ENCODE measurements at places on chromosomes 11 and 22. TPM values are rescaled to one million over a fixed set of nuclear protein-coding genes. Genes with fewer than 3 reads are reported as not detected.

DNA sequence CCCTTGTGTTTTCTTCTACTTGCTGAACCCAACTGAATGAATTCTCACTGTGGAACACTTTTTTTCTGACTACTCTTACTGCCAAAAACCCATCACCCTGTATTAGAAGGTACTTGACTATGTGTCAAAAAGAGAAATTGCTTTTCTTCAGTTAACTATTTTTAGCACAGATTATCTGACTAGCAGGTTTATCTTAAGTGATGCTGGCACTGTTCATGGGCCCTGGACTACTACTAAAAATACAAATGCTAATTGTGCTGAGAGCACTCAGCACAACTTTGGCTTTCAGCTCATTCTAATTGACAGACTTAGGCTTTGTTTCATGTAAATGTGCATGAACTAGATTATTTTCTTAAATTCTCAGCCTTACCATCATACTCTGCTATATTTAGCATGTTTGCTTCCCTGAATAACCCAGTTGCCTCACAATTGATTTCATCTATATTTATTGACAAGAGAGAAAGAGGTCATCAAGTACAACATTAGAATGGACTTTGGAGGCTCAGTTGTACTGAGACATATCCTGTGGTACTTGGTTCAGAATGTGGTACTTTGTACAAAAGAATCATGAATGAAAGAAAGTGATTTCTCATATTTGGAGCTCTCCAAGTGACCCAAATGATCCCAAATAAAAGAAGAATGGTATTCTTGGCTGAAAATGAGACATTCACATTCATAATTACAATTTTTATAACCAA is 478.3 kb downstream of the KCNA4 start:
- H3K27me3 ChIP-seq = no peaks in the 10 kb centered on the region
- H3K4me3 ChIP-seq = no peak overlapping the region
- DNase-seq = no peak
- H3K36me3 ChIP-seq = no peaks in the 10 kb centered on the region
- H3K27ac ChIP-seq = no peak overlapping the region
- no peaks in the 10 kb centered on the region for H3K4me1 ChIP-seq

GRCh38 chr11:105315287-105315686 is 175.7 kb upstream of the CARD18 start:
- H3K4me3 ChIP-seq = no peak overlapping the region
- no peaks in the 10 kb centered on the region for H3K36me3 ChIP-seq
- H3K27me3 ChIP-seq = no peaks in the 10 kb centered on the region
- no peaks in the 10 kb centered on the region for H3K4me1 ChIP-seq
- DNase-seq = no peak
- H3K27ac ChIP-seq = no peak overlapping the region

DNA sequence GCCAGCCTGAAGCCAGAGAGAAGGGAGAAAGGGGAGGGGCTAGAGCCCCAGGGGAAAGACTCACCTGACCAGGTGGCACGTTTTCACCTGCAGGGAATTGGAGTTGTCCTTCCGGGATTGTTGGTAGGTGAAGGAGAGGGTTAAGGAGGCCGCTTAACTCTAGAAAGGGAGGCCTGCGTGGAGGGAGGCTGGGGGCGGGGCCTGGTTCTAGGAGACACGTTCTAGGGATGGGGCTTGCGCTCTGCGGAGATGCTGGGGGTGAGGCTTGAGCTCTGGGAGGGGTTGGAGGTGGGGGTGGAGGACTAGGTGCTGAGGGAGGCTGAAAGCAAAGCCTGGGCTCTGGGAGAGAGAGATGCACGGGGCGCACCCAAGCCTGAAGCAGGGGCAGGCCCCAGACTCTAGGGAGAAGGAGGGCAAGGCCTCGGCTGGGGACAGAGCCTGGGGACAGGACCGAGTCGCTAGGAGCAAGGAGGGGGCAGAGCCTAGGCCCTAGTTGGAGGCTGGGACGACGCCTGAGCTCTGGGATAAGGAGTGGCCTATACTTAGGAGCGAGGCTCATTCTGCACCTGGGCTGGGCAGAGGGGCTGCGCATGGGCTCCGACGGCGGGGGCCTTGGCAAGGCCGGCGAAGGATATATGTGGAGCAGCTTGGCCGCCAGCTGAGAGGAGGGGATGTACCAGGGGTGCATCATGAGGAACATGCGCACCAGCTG is 2.4 kb downstream of the RASGRP2 start:
- H3K4me3 ChIP-seq = no peak overlapping the region
- H3K4me1 ChIP-seq = peaks cover 4% of the 10 kb centered on the region
- no peak overlapping the region for H3K27ac ChIP-seq
- H3K36me3 ChIP-seq = no peaks in the 10 kb centered on the region
- H3K27me3 ChIP-seq = peaks cover 69% of the 10 kb centered on the region
- peak; percentile 73 for DNase-seq

- H3K27ac ChIP-seq = no peak overlapping the region
- H3K4me3 ChIP-seq = no peak overlapping the region
- no peaks in the 10 kb centered on the region for H3K27me3 ChIP-seq
- DNase-seq = no peak
- H3K36me3 ChIP-seq = no peaks in the 10 kb centered on the region
These were observed 311.1 kb downstream of the TENM4 start for GRCh38 chr11:79129702-79130101.

DNA sequence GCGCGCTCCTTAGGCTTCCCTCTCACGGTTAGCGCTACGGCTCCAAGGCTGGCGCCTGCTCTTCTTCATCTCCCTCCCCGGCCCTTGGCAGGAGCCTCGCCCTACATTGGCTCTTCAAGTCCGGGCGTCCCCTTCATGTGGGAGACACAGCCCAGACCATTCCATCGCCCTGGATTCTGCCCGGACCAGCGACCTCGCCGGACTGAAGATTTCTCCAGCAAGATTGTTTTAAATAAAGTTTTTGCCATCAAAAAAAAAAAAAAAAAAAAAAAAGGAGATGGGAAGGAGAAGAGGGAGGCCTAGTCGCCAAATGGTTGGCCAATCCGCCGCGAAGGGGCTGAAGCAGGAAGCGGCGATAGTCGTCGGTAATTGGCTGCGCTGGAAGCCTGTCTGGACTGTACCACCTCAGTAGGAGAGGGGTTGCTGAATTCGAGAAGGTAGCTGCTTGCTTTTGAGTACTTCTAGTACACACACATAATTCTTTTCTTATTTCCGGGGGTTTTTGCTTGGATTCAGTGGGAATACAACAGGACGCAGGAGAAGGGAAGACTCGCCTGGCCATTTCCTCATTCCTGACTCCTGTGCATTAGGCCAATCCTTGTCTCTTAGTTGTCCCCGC is 688 bp upstream of the ZDHHC5 start:
- peak overlapping the region; percentile 99 for H3K27ac ChIP-seq
- no peaks in the 10 kb centered on the region for H3K4me1 ChIP-seq
- peak; percentile 96 for DNase-seq
- peaks cover 10% of the 10 kb centered on the region for H3K36me3 ChIP-seq
- no peaks in the 10 kb centered on the region for H3K27me3 ChIP-seq
- peak overlapping the region; percentile 92 for H3K4me3 ChIP-seq

DNA sequence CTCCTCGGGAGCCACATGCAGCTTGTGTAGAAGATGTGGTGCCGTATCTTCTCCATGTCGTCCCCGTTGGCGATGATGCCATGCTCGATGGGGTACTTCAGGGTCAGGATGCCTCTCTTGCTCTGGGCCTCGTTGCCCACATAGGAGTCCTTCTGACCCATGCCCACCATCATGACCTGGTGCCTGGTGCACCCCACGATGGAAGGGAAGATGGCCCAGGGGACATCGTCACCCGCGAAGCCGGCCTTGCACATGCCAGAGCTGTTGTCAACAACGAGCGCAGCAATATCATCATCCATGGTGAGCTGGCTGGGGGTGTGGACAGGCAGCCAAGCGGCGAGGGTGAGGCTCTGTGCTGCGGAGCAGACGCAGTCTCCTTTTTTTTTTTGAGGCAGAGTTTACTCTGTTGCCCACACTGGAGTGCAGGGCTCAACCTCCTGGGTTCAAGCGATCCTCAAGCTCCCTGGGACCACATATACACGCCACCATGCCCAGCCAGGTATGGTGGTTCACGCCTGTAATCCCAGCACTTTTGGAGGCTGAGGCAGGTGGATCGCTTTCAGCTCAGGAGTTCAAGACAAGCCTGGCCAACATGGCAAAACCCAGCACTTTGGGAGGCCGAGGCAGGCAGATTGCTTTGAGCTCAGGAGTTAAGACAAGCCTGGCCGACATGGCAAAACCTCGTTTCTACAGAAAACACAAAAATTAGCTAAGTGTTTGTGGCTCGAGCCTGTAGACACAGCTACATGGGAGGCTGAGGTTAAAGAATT is 17.3 kb upstream of the EP300 start:
- H3K27ac ChIP-seq = no peak overlapping the region
- no peaks in the 10 kb centered on the region for H3K36me3 ChIP-seq
- no peaks in the 10 kb centered on the region for H3K4me1 ChIP-seq
- no peak overlapping the region for H3K4me3 ChIP-seq

DNA sequence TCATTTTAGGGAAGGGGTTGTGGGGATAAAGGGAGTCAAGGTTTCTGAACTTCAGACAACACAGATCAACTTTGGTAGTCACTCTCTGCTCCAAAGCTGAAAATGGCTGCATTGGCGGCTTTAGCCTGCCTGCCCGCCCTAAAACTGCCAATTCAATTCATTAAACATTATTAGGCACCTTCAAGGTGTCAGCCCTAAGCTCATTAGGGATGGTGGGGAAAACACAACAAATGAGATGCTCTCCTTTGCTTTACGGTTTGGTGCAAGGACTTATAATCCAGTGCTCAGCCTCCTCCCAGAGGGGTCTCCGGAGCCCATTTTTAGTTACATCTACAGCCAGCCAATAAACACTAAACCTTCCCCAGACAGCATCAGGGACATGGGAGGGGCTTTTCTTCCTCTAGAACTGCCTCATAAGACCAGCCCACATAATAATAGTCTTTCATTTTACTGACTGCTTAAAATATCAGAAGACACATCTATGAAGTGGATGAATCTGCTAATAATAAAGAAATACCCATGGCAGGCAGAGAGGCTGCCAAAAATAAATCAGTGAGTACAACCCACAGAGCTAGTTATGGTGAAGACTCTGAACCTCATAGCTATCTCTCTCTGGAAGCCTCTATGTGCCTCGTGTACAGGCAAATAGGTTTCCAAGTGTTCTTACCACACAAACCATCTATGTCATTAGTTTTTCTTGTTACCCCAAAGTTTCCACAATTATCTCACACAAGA is 102.8 kb upstream of the NCAM1 start:
- no peaks in the 10 kb centered on the region for H3K36me3 ChIP-seq
- no peak overlapping the region for H3K27ac ChIP-seq
- H3K4me3 ChIP-seq = no peak overlapping the region
- H3K27me3 ChIP-seq = no peaks in the 10 kb centered on the region
- H3K4me1 ChIP-seq = no peaks in the 10 kb centered on the region

DNA sequence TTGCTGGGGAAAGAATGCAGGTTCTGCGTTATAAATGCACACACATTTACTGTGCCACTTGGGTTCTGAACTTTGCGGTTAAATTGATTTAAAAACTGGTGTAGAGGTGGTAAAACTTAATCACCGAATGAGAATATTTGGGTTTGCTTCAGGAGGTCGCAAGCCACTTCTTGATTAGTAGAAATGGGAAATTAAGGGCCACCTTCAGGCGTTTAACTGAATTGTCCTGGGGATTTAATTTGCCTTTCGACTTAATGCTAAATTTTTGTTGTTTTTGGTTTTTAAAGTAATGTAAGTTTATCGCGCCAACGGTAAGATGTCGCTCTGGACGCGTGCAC is 459 bp upstream of the NCR3LG1 start:
- peaks cover 63% of the 10 kb centered on the region for H3K27me3 ChIP-seq
- DNase-seq = no peak
- H3K4me3 ChIP-seq = peak overlapping the region; percentile 81
- H3K27ac ChIP-seq = no peak overlapping the region

GRCh38 chr11:118314988-118315411 is 10.5 kb downstream of the CD3E start:
- no peaks in the 10 kb centered on the region for H3K36me3 ChIP-seq
- DNase-seq = no peak
- peak overlapping the region; percentile 70 for H3K4me3 ChIP-seq
- H3K4me1 ChIP-seq = peaks cover 20% of the 10 kb centered on the region

GRCh38 chr11:69682681-69683326 is 7.7 kb upstream of the LTO1 start:
- peaks cover 8% of the 10 kb centered on the region for H3K27me3 ChIP-seq
- H3K4me1 ChIP-seq = no peaks in the 10 kb centered on the region
- no peak for DNase-seq
- H3K4me3 ChIP-seq = no peak overlapping the region
- H3K27ac ChIP-seq = no peak overlapping the region
- no peaks in the 10 kb centered on the region for H3K36me3 ChIP-seq

DNA sequence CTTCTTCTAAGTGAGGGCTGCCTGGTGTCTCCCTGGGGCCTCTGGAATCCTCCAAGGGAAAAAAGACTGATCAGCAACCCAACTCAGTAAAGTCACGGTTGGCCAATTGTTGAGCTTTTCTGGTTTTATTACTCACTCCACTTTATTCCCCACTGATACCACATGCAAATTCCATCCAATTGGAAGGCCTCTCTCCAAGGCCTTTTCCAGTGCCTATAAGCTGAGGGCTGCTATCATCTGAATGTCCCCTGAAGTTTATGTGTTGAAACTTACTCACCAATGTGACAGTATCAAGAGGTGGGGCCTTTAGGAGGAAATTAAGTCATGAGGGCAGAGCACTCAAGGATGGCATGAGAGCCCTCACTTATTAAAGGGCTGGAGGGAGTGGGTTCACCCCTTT is 463.3 kb downstream of the BUD13 start:
- DNase-seq = no peak
- no peaks in the 10 kb centered on the region for H3K27me3 ChIP-seq
- H3K4me3 ChIP-seq = no peak overlapping the region
- no peaks in the 10 kb centered on the region for H3K36me3 ChIP-seq
- H3K4me1 ChIP-seq = no peaks in the 10 kb centered on the region

DNA sequence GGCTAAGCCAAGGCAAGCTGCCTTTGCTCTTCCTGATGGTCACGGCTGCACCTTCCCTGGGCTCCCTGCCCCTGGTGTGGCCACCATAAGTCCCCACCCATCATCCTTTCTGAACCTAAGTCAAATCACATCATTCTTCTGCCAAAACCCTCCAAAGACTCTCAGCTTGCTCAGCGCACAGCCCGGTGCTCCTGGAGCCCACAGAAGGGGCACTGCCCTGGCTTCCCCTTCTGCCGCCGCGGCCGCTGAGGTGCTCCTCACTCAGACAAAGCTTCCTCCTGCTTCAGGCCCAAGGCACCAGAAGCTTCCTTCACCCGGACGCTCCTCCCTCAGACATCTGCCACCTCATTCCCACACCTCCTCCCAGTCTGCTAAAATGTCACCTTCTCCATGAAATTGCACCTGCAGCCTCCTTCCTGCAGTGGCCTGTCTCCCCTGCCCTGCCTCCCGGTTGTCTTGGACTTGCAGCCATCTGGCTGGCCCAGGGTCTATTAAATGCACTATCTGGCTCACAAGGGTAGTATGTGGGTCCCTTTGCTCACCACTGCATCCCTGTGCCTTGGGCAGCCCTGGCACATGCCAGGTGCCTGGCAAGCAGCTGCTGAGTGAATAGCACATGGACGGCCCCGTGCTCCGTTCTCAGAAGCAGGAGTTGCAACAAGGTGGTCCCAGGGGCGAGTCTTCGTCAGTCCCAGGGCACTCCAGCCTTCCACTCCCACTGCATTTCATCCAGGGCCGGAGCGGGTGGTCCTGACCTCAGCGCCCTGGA is 108.2 kb downstream of the WNT7B start:
- no peak overlapping the region for H3K4me3 ChIP-seq
- no peak overlapping the region for H3K27ac ChIP-seq
- peak; percentile 51 for DNase-seq
- H3K36me3 ChIP-seq = no peaks in the 10 kb centered on the region
- H3K27me3 ChIP-seq = peaks cover 58% of the 10 kb centered on the region

- no peaks in the 10 kb centered on the region for H3K4me1 ChIP-seq
- H3K27ac ChIP-seq = no peak overlapping the region
- no peaks in the 10 kb centered on the region for H3K27me3 ChIP-seq
- no peak overlapping the region for H3K4me3 ChIP-seq
- DNase-seq = no peak
These were observed 29.8 kb upstream of the PPP6R3 start for GRCh38 chr11:68430801-68431200.

The UBASH3B gene
- 1.9 TPM for total RNA-seq

The SLC22A6 gene
- total RNA-seq = not detected

The TSPAN32 gene
- total RNA-seq = not detected

Data from endodermal cell (in vitro differentiated cells).